GM04503 (cell line): ENCODE measurements at places on chromosomes 2 and 18.

GRCh38 chr2:216302981-216303676 lies 69.2 kb downstream of the MARCHF4 start:
- peak; percentile 81 for DNase-seq

DNA sequence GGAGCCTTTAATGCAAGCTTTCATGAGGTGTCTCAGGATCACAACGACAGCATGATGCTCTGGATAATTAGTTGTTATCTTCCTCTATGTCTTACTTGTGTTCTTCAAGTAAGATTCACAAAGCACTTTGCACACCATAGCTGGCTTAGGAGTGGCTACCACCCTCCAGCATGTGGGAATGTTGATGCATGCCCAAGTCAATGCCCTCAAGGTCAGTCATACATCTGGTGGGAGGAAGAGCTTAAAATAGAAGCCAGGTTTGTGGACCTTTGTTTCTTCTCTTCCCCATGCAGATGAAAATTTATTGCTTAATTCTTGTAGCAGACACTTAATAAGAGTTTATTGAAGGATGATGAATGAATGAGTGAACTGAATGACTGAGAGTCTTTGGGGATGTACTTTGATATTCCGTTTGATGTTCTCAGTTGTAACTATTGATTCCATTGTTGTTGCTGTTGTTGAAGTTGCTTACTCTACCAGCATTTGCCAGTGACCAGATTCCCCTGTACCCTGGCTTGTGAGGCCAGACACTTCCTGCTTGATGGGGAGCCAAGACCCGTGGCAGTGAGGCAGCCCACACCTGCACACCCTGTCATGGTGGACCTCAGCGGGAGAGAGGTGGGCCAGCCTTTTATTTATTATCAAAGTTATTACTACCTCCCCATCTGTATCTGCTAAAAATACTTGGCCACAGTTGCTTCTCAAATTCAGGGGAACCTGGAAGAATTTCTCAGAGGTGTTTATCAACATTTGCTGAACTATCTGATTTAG lies 137.8 kb downstream of the LAMA3 start:
- DNase-seq = no peak

- no peak for DNase-seq
Observed at GRCh38 chr18:79944126-79944731, 7.2 kb downstream of the SLC66A2 start.

- DNase-seq = no peak
Observed at GRCh38 chr2:8872821-8873432, 35.5 kb upstream of the KIDINS220 start.

- DNase-seq = no peak
Observed at GRCh38 chr2:64137567-64137966, 6.7 kb downstream of the PELI1 start.

DNA sequence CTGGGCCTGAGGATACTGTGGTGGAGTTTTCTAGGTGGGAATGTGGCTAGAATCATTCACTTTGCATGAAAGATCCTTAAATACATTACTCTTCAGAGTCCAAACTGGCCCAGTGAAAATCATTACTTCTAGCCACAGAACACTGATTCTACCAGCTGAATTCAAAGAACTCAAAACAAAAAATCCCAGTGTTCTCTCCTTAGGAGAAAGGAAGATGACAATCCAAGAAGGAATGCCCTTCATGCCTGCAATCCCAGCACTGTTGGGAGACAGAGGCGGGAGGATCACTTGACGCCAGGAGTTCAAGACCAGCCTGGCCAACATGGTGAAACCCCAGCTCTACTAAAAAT lies 35.2 kb downstream of the FAM228A start:
- DNase-seq = no peak

GRCh38 chr2:3805201-3805939 lies 102.0 kb downstream of the DCDC2C start:
- no peak for DNase-seq

GRCh38 chr2:236366397-236366796 lies 102.2 kb upstream of the ASB18 start:
- no peak for DNase-seq

- DNase-seq = no peak
Observed at GRCh38 chr18:78292618-78293380, 686.8 kb upstream of the SALL3 start.

- no peak for DNase-seq
Observed at GRCh38 chr18:47422524-47422923, 171.1 kb upstream of the SKOR2 start.
